ENCODE measurements at places on chromosomes 13 and 19.

DNA sequence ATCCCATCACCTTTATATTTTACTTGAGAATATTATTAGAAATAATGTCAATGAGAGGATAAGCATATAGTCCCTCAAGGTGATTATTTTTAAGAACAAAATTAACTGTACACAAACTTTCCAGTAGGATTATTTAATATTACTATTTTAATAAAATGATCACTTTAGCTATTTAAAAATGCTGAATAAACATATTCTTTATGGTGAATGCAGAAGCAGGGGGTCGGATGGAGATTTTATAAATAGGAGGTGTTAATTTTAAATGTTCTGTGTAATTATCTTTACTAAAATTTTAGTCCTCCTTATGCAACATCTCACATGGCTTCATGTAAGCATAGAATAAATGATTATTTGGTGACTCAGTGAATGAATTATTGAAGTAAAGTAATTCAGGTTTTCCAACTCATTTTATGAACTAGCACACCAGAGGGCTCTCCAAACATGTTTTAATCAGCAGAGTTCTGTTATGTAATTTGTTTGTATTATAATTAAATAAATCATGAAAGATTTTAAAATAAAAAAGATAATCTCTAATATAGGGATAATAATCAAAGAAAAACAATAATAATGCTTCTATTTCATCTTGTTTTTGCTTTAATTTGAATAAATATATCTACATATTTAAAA lies 1635.2 kb downstream of the EFNB2 start:
- DNase-seq = no peak

DNA sequence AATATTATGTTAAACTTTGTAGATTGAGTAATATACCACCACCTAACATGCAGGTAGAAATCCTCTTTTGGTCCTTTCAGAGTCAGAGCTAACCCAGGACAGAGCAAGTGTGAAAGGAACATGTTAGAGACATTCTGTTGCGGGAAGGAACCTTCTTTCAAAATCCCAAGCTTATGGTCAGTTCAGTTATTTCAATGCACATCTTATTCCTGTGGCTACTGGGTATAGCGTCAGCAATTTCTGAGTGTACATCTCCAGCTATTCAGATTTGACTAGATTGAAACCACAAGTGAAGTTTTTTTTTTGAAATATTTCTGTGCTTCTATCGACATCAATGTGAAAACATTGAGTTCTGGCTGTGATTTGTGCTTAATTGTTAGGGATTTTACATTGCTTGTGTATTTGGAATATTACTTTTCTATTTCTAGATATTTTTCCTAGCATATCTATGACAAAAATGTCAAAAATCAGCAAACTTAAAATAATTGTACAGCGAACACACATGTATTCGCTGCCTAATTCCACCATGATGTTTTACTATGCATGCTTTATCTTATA lies 165.3 kb downstream of the LMO7 start:
- DNase-seq = no peak

DNA sequence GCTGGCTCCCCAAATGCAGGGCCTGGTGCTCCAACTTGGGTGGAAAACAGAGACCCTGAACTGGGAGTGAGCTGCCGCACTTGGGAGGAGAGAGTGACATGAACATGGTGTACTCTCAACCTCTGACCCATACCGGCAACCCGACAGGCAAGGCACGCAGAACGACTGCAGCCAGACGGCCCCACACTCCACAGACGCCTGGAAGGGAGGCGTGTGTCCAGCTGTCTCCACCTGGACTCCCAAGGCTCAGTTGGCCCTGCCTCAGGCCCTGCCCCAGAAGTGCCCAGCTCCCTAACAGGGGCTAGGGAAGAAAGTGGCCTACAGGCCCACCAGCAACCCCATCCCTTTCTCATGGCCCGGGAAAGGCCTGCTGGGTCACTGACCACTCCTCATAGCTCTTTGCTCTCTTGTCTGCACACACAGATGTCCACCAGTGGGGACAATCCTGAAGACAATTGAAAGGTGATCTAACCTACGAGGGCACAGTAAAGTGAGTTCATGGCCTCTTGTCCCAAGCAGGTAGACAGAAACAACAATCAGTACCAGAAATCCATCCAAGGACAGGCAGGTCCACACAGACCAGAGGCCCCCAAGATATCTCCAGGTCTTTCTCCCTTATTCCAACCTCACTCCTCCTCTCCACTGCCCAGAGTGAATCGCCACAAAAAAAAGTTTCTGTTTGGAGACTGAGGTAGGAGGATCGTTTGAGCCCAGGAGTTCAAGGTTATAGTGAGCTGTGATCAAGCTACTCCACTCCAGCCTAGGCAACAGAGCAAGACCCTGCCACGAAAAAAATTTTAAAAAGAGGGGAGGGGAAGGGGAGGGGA lies 28.2 kb downstream of the ELL start:
- no peak for DNase-seq

DNA sequence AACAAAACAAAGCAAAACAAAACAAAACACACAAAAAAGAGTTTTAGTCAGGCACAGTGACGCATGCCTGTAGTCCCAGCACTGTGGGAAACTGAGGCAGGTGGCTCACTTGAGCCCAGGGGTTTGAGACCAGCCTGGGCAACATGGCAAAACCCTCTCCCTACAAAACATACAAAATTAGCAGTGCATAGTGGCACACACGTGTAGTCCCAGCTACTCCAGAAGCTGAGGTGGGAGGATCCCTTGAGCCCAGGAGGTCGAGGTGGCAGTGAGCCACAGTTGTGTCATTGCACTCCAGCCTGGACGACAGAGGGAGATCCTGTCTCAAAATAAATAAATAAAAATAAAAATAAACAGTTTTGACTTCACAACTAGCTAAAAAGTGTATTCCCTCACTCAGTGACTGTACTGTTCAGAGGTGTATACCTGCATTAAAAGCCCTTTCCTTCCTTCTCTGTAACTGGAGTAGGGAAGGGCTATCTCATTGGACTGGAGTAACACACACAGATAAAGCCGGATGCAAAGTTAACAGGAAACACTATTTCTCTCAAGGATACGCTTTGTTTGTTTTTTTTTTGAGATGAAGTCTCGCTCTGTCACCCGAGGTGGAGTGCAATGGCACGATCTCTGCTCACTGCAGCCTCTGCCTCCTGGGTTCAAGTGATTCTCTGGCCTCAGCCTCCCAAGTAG lies 3.7 kb upstream of the BAX start:
- no peak for DNase-seq

DNA sequence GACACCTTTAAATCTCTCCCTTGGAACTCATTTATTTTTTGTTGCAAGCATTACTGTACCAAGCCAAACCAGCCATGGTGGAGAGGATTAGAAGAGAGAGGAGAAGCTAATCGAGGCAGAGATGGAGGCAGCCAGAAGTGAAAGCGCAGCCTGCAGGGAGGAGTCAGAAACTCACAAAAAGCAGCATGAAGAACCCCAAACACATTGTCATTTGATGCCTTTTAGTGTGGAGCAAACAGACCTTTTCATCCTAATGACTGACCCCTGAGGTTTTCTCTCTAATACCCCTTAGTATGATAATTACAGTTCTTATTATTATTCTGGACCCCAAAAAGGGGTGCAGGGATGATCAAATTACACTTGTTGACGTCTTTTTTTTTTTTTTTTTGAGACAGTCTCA lies 62.5 kb downstream of the TNFRSF19 start:
- no peak for DNase-seq

DNA sequence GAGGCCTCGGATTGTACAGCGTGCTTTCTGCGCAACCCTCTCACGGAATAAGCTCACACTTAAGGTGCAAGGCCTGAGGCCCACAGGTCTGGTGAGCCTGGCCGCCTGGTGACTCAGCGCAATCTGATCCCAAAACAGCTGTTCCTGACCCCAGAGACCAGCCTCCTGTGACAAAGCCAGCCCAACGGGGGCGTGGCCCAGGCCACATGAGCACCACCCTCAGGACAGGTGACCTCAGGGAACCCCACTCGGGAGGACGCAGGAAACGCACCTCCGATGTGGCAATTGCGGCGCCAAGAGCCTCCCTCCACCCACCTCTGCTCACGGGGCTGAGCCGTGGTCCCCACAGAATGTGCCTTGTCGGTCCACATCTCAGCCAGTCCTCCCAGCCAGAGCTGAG lies 26.4 kb downstream of the GRTP1 start:
- no peak for DNase-seq

DNA sequence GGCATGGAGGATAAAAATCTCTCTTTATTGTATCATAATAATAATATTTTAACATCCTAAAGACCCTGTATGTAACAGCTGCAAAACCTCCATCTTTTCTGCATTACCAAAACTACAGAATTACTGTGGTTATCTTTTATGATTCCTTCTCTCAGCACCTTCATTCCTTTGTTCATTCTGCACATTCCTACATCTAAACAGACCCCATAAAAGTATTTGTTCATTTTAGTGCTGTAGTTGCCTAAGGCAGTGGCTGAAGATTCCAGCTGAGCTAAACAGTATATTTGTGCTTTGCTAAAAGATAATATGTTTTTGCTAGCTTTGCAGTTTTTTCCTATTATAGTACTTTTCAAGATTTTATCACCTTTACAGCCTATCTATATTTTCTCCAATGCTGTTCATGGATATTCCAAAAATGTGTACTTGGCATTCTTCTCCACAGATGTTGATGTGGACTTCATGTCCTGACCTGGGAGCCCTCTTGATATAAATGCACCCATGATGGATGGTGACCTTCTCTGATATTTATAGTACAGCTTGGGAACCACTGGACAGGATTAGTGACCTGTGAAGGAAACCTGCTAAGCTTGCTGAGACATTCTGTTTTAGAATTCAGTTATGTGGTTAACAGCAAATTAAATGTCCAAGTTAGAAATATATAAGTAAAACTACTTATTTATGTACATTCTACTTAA lies 2832.9 kb upstream of the PCDH20 start:
- DNase-seq = no peak

DNA sequence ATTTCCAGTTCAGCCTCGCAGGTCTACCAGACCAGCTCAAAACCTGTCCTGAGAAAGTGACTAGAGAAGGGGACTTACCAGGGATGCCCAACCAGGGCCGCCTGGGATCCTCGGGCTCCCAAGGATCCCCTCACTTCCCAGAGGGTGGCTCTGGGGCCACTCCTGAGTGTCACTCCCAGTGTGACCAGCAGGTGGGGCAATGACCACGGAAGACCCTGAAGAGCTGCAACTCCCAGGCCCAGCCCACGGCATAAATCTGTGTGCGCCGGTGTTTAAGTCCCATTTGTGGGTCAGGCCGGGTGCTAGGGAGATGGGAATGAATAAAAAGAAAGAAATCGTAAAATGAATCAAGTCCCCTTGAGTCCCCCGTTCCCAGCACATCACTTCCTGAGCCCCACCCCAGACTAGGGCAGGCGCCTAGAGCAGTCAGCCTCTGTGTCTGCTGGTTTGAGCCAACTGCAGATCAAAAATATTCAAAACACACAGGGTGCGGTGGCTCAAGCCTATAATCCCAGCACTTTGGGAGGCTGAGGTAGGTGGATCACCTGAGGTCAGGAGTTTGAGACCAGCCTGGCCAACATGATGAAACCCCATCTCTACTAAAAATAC lies 10.7 kb downstream of the PTGIR start:
- DNase-seq = peak; percentile 81

GRCh38 chr13:63706751-63707150 lies 2291.1 kb upstream of the PCDH20 start:
- DNase-seq = no peak

GRCh38 chr19:11978492-11979100 lies 13.8 kb downstream of the ZNF763 start:
- no peak for DNase-seq

DNA sequence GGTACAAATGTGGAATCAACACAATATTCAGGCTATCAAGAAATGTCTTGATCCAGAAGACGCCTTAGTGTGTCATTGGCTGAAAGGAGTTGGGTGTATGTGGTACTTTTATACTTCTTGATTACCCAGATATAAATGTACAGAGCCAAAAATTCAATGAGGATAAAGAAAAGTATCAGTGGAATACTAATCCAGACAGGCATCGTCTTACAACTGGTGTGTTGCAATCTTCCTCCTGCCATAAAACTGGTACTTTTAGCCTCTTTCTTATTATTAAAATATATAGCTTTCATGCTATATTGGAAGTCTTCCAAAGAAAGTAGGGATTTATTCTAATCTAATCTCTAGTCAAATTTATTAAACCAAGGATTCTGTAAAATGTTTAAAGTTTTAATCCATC lies 388.6 kb upstream of the MIR17HG start:
- DNase-seq = no peak

DNA sequence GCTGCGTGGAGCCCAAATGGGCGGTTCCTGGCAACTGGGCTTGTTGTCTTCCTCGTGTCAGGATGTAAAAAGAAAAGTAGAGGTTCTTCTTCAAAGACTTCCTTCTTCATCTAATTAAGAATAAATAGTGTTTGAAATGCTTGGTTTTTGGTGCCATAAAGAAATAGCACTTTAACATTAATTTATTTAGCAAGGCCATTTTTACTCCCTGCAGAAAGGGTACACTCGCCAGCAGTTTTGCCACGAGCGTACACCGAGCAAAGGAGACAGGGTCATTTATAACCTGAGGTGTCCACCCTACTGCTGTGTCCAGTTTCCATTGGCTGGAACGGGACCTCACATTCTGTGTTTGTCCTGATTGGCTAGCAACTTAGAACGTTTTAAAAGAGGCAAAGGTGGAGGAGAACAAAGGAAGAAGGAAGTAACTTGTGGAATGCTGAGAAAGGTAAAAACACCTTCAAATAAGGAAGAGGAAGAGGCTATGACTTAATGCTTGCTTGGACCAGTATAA lies 21.8 kb upstream of the OR10H1 start:
- no peak for DNase-seq

GRCh38 chr13:39941911-39942551 lies 286.6 kb downstream of the COG6 start:
- no peak for DNase-seq

- no peak for DNase-seq
Measured at GRCh38 chr13:70043685-70044084, 63.9 kb upstream of the ATXN8OS start.

DNA sequence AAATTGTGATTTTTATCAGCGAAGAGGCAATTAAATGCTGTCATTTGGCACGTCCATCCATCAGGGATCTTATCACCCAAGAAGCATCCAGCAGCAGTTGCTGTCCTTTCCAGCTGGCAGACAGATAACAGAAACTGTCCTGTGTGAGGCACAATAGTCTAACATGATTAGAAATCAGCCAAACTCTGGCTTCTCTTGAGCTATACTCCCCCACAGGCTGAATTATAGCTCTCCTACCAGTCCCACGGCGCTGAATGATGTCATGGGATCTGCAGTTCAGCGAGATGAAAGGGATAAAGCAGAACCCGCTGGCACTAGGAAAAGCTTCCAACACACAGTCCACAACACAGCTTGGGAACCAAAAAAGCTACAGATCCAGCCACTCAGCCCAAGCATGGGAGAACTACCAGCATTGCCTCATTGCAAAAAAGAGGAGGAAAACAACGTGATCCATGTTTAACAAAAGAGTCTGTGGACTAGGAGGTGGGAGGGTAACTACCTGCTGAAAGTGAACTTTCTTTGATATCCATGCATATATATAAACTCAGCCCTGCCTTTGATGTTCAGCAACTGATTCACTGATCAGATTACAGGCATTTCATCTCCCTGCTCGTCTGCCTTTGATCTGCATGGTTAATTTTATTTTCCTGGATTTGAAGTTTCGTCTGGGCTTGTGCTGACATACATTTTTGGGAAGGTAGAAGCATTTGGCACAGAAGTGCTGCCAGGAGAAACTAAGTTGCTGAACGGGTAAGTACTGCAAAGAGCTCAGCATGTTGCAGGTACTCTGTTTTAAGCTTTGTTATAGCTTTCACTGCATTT lies at the start of gene TNFRSF19:
TSS of gene TNFRSF19 (plus strand) at position 314 of the 822 bp plus-strand sequence. CDS start 19,772 bp downstream, outside the sequence.
- DNase-seq = no peak

All from T-helper 9 cell (primary cell).